ENCODE measurements at places on chromosomes 3 and 15.

DNA sequence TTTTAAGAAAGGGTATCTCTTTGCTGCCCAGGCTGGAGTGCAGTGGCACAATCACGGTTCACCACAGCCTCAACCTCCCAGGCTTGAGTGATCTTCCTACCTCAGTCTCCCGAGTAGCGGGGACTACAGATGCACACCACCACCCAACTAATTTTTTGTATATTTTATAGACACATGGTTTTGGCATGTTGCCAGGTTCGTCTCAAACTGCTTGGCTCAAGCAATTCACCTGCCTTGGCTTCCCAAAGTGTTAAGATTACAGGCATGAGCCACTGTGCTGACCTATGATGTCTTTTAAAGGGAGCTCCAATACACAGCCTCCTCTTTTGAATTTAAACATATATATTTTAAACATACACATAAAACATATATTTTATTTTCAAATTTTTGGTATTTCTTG lies 60.9 kb downstream of the SLC9C1 start:
- DNase-seq: no peak

GRCh38 chr3:24505691-24506550 lies 11.3 kb upstream of the THRB start:
- DNase-seq: no peak

DNA sequence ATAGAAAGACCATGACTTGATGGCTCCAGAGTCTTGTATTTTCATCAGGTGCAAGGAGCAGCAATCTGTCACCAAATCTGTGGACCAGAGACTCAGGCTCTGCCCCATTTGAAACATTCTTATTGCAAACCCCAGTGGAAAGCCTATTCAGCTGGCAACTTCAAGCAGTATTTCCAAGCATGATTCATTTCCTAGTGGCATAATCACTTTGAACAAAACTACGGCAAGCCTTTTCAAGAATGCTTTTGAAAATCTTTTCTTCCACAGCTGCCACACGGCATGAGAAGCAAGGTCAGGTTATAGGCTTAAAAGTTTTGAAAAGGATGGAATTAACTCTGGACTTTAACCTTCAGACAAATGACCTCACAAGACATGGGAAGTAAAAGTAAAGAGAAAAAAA lies 122.0 kb upstream of the BFSP2 start:
- DNase-seq: no peak

- DNase-seq: no peak
Measured at GRCh38 chr3:113212844-113213375, 1.6 kb downstream of the BOC start.

DNA sequence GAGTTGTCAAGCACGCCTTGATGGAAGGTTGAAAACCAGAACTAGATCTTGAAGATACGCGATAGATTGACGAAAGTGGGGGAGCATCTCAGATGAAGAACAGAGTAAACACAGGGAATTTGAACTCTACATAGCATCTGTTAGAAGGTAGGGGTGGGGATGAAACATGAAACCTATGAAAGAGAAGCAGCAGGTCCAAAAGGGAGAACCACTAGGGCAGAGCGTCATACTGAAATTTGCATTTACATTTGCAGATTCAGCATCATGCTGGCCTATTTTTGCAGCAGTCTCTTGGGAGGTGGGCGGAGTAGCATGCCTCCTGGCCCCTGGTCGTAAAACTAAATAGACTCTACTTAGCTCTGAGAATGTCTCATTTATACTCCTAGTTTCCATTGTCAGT lies 46.1 kb upstream of the RASGRP1 start:
- DNase-seq: no peak

- DNase-seq: no peak
Measured at GRCh38 chr3:32200992-32201758, 37.3 kb upstream of the CMTM8 start.

DNA sequence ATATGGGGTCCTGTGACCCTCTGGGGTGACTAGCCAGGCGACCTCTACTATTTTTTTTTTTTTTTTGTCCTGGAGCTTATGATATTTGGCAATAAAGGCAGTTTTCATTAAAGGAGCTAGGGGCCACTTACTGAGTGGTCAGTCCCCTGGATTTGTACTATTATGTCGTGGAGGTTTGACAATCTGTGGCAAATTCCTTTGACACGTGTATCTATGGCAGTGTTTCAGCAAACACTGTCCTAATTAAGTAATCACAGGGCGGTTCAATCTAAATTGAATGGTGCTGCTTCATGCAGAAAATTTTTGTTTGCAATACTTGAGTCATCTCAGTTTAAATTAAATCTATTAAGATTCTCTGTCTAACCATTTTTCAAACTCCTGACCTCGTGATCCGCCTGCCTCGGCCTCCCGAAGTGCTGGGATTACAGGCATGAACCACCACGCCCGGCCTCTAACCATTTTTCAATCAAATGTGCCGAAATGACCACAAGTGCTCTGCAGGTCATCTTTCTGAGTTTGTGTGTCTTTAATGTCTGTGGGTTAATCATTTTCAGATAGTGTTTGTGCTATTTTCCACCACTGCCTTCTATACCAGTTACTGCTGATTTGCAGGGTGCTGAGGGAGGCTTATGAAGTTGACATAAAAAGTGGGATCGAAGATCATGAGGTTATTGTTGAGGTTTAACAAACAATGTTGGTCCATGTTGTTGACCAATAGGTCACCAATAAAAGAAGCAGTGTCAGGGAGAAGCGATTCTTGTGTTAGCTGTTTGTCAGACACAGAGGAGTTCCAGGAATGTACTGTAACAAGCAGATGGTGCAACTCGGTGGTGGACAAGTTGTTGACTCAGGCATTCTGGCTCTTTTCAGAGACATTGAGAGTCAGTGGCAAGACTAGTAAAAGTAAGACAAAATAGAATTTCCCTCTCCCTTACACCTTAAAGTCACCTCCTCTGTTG lies 18.6 kb upstream of the SLC2A2 start:
- no peak for DNase-seq

DNA sequence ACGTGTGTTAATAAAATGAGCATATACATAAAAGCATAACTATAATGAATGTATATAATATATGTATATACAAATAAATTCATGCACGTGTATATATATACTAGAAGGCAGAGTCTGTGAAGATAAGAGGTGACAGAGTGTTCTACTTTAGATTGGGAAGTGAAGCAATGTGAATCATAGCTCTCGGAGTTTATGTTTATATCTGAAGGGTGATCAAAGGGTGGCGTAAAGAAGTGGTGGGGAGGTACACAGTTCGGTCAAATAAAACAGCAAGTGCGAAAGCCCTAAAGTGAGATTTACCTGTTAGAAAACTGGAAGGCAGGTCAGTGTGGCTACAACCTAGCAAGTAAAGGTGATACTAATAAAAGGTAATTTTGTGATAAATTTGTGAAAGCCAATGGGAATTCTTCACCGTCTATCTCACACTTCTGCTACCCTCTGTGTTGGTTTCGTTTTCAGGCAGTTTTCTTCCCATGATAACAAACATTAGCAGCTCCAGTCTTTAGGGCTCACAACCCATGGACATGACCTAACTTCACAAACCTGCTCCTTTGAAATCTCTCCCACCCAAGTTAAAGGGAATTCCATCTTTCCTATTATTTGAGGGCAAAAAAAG lies 46.7 kb upstream of the BCHE start:
- no peak for DNase-seq

DNA sequence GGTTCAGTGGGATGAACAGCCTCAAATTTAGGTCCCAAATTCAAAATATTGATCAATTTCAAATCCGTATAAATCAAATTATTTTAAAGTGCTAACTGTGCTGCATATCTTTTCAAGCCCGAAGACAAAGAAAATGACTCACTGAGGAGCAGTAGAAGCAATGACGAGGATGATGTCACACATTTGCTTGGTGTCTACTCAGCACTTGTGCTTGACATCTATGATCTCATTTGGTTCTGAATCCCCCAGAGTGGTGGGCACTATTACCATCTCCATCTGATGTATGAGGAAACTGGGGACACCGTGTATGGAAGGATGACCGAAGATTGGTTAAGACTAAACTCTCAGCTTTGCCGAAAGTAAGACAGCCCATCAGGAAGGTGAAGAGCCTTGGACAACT lies 136.5 kb upstream of the CHRNA7 start:
- DNase-seq: no peak

GRCh38 chr15:66857694-66858093 lies 155.7 kb downstream of the SMAD6 start:
- DNase-seq: no peak

DNA sequence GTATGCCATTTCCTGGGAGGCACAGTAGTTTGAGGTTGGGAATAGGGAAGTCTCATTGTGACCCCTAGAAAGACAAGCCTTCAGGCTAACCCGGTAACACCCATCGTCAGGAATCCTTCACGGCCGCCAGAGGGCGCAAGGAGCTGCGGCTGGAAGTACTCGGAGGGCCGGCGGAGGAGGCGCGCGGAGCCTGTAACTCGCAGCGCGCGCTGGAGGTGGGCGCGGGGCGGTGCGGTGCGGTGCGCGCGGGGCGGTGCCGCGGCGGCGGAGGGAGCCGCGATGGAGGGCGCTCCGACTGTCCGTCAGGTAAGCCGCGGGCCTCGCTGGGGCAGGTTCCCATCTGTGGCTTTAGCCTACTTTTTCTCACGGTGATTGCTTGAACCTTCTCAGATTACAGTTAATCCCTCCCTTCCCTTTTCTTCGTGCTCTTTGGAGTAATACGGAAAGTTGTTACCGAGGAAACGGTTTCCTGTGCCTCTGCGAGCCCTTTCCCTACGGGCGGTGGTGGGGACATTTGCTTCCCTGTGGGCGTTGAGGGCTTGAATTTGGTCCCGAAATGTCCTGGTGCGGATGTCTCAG lies at the start of gene GRAMD1C:
GRAMD1C (plus strand) TSS at position 158 of the 579 bp plus-strand sequence; CDS start at position 280, 122 bp downstream.
- peak; percentile 71 for DNase-seq

GRCh38 chr3:182172534-182172933 lies 460.8 kb downstream of the SOX2 start:
- DNase-seq: no peak

- no peak for DNase-seq
Measured at GRCh38 chr3:72188536-72188935, 403.6 kb upstream of the PROK2 start.

- DNase-seq: no peak
Measured at GRCh38 chr15:97502038-97502437, 458.5 kb upstream of the ARRDC4 start.

DNA sequence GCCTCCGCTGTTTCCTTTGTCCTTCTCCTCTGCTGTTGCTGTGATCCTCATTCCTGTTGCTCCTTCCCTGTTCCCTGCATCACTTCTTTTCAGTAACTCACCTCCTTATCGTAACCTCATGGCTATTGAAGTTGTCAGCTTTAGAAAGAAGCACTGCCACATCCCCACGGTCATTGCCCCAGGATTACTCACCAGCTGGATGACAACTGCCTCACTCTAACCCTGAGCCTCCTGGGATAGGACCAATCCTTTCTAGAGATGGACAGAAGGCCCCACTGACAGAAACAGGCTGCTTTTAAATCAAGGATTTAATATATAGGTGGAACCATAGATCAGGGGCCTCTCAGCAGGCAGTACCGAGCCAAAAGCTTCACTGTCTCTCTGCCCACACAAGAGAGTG lies 4.1 kb downstream of the FHIT start:
- no peak for DNase-seq

- no peak for DNase-seq
Measured at GRCh38 chr3:42653303-42653559, 266 bp upstream of the ZBTB47 start.

DNA sequence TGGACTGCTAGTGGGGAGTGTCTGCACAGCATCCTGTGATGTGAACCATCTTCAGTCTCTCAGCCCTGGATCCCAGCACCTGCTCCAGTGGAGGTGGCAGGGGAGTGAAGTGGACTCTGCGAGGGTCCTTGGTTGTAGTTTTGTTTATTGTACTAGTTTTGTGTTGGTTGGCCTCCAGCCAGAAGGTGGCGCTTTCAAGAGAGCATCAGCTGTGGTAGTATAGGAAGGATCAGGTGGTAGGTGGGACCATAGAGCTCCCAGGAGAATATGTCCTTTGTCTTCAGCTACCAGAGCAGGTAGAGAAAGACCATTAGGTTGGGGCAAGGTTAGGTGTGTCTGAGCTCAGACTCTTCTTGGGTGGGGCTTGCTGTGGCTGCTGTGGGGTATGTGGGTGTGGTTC lies 20.9 kb downstream of the NEK11 start:
- DNase-seq: no peak

- DNase-seq: no peak
Measured at GRCh38 chr3:40019376-40019775, 210.0 kb downstream of the MYRIP start.

DNA sequence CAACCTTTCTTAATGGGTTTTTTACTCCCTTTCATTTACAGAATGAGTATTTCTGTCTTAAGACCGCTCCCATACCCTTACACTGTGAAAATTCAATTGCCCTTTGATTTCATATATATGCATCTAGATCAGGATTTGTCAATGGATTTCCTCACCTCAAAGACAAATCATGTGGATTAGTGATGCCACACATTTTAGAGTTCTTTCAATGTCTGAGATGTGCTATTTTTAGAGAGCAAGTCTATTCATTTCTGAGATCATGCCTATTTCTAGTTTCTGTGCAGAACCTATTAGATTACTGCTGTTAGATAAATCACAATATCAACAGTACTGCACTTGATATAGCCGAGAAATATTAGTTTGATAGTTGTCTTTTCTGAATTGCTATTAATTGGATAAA lies 137.3 kb downstream of the GABRB3 start:
- DNase-seq: no peak

DNA sequence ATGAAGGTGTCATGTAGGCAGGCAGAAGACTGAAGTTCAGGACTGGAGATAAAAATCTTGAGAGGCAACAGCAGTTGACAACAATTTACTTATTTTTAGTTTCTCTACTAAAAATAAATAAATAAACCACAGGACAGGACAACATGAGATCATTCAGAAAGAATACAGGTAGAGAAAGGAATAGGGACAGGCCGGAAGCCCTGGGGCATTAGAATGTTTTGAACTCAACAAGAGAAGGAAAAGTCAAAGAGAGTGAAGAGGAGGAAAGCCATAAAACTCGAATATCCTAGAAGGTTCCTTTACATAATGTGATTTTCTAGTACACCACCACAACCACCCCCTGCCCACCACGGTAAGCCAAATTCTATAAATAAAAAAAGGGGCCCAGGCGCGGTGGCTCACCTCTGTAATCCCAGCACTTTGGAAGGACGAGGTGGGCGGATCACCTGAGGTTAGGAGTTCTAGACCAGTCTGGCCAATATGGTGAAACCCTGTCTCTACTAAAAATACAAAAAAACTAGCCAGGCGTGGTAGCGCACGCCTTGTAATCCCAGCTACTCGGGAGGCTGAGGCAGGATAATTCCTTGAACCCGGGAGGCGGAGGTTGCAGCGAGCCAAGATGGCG lies 4.7 kb downstream of the PIK3CB start:
- DNase-seq: no peak

All from stimulated activated CD8-positive, alpha-beta memory T cell treated with anti-CD3 and anti-CD28 coated beads, Interleukin-7, amount 100 ng/mL, for 1 hour (primary cell).